Astrocyte of the cerebellum (primary cell): ENCODE measurements at places on chromosomes 3 and 15.
A peak's percentile ranks its signal among the peaks of the same experiment; 100 is the strongest.

- DNase-seq, result no peak
Measured at GRCh38 chr15:100008258-100008657, 275.0 kb upstream of the LYSMD4 start.

DNA sequence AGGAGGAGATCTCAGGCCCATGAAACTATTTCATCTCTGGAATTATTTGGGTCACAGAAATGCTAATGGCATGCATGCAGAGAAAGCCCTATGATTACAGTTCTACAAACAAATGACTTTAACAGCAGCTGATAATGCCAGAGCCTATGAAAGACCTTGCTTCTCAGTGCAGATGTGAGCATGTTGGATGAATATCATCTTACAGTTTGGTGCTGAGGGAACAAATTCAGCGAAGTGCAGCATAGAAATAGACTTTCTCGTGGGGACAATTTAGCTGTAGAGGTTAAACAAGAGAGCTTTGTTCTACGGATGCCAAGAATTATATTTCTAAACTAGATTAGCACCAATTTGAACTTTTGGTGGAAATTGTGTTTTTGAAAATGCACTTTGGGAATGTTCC lies 27.7 kb downstream of the PTX3 start:
- DNase-seq, result no peak

- no peak for DNase-seq
Measured at GRCh38 chr15:73139744-73140553, 87.7 kb downstream of the NEO1 start.

GRCh38 chr3:16460273-16460672 lies 53.2 kb downstream of the RFTN1 start:
- no peak for DNase-seq

- no peak for DNase-seq
Measured at GRCh38 chr3:71901645-71902044, 116.7 kb upstream of the PROK2 start.

- no peak for DNase-seq
Measured at GRCh38 chr3:155138677-155139076, 58.6 kb downstream of the MME start.

DNA sequence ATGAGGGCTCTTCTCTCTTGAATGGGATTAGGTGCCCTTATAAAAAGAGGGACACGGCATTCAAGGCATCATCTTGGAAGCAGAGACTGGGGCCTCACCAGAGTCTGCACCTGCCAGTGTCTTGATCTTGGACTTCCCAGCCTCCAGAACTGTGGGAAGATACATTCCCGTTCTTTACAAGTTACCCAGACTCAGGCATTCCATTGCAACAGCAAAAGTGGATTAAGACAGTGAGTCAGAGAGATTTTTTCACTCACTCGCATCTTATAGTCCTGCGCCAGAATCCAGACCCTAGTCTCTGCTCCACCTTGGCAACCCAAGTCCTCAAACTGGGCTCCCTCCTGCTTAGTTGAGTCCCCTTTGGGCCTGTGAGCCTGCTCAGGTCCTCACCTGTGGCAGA lies 2.7 kb downstream of the LCTL start:
- no peak for DNase-seq

GRCh38 chr3:105533960-105534359 lies 167.3 kb downstream of the ALCAM start:
- DNase-seq, result peak; percentile 54

DNA sequence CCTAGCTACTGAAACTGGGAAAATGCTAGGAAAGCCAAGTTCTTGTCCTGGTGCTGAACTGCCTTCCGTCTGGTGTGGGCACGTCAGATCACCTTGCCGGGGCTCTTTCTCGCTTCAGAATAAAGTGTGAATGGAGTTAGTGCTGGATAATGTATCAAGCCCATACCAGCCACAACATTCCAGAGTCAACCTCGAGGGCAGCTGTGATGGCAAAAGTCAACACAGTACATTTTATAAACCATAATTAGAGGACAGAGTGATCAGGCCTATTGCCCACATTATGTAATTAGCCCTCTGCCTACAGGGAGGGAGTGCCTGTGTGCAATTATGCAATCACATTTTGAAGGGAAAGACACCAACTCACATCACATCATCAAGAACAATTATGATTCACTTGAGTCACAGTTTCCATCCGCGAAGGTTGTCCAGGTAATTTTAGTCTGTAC lies 165.2 kb downstream of the RORA start:
- no peak for DNase-seq

GRCh38 chr3:70006089-70006488 lies 6.6 kb downstream of the SAMMSON start:
- no peak for DNase-seq

- no peak for DNase-seq
Measured at GRCh38 chr3:17830788-17831187, 88.4 kb upstream of the TBC1D5 start.

DNA sequence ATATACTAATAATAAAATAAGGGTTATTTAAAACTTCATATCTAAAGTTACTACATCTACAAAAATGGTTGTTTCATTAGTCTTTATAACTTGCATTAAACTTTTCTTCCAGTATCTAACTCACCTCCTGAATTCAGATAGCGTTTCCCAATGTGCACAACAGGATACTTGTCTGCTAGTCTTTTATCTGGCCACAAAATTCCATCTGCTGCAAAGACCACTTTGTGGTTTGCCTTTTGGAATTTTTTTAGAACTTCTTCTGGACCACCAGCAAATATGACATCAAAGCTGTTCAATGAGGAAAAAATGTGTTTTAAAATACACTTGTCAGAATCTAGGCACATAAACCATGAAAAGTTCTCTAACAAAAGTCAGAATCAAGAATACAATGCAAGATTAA lies 50.8 kb downstream of the PLOD2 start:
- peak; percentile 76 for DNase-seq

DNA sequence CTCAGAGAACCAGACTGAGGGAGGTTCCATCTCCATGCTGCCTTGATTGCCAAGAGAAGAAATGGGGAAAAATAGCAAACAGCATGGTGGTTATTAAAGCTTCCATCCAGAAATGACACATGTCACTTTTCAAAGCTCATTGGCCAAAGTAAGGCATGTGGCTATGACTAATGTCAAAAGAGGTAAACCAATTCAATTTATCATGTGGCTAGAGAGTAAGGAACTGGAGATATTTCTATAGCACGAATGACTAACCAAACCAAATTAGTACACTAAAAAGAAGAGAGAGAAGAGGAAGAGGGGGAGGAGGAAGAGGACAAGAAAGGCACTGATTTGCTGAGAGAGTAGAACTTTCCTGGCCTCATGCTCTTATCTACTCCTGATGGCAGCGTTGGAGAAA lies 115.2 kb upstream of the SLC6A11 start:
- no peak for DNase-seq

GRCh38 chr3:100006570-100007271 lies 107.6 kb downstream of the FILIP1L start:
- DNase-seq, result no peak

DNA sequence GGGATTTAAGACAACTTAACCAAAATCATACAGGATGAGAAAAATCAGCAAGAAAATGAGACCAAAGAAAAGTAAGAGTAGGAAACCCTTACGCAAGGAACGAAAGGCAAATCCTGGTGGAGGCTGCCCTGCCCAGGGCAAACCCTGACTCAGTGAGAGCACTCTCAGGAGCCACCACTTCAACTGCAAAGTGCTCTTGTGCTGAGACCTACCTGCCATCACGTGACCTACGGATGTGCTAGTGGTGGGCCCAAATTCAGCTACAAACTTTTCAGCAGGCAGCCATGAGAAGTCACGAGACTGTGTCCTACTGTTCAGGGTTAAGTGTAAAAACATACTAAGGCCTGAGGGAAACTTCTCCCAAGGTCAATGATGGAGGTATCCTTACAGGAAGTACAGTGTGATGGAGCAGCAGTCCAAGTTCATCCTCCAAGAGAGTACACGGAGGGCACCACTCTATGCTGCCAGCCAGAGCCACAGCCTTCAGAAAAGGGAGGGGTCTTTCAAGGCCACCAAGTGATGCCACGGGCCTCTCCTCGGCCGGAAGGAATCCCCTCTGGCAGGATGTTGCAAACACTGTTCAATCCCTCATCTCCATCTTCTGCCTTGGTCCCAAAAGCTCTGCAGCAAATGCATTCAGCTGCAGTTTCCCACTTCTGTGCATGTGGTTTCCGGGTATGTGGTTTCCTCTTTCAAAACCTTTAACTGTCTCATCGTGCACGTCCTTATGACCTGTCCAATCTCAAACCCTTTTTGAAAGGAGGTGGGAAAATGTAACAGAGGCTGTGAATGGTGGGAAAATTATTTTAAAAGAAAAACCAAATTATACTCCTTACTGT lies 9.5 kb downstream of the CHSY1 start:
- DNase-seq, result no peak

DNA sequence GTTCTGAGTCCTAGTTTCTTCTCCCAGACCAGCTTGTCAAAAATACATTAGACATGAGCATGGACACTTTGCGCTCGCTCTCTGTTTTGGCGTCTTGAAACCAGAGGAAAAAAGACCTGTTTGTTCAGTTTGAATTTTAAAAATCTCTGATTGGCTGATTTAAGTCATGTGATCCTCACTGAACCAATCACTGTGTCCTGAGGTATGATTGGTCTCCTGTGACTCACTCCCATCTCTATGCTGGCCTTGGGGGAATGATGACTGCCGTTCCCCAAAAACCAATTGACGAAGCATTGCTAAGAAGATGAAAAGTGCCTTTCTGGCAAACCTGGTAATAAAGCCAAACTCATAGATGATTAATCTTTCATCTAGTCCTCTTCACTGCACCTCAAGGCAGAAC lies 256.5 kb downstream of the IL5RA start:
- DNase-seq, result no peak

DNA sequence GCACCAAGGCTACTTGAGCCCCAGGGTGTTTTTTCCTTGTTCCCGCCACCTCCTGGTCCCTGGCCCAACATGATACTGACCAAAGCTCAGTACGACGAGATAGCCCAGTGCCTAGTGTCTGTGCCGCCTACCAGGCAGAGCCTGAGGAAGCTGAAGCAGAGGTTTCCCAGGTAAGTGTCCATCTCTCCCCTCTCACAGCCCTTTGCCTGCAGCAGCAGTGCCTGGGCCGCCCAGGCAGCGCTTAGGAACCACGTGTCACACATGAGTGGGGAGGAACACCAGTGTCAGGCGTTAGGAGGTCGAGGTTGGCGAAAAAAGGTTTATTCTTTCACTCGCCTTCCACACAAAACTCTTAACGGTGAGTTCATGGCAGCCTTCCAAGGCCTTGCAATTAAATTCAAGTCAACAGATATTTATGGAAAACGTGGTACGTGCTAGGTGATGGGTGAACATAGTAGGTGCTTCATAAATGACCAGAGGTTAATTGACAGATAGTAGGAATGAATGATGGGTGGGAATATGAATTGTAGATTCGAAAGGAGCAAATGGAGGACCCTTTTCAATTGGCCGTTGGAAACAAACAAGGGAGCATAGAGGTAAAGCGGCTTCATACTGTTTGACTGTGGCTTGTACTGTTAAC lies 486 bp downstream of the CDIN1 start:
- no peak for DNase-seq

DNA sequence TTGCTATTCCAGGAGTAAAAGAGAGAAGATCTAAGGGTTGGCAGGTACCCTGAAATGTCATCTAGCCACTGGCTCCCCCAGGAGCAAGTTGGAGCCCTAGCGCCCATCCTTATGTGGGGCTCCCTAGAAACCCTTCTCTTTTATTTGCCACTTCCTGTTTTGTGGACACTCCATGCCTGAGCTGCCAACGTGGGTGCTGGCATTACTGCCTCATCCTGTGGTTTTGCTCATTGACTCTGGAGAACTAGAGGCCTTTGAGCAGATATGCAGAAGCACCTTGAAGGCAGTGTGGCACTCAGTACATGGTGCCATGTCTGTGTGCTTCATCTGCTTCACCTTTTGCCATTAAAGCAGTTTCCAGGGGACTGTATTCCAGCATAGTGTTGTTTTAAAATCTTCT lies 8.1 kb downstream of the EDEM1 start:
- no peak for DNase-seq

DNA sequence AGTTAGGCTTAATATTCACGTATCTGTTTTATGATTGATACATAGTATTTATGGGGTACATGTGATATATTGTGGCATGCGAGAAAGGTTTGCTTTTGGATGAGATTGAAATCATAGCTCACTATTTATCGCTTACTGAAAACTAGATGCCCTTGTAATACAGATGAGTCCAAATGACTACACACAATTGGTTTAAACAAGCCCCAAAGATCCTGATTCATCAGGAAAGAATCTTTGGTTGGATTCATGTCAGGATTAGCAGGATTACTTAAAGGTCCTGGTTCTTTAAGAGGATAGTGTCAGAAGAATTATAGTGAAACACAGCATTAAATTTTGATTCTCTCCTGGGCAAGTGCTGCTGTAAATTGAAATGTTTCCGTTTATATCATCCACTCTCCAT lies 18.6 kb upstream of the AADAC start:
- DNase-seq, result peak; percentile 62

GRCh38 chr3:90055666-90056065 lies 948.2 kb downstream of the EPHA3 start:
- no peak for DNase-seq

DNA sequence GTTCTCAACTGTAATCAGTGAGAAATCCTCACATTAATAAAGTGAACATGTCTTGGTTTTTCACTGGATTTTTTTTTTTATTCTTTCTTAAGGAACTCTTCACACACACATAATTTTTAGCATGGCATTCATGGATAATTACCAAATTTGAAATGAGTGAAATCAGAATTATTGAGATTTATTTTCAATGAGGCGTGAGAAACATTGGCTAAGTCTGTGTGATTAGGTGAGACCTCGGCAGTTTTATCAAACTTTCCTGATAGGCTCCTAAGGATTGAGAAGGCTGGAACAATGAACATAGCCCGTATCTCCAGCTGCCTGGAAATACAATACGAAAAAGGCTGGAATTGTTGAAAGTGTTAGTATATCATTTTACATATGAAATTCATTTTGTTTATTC lies 35.5 kb downstream of the MDFIC2 start:
- DNase-seq, result no peak

DNA sequence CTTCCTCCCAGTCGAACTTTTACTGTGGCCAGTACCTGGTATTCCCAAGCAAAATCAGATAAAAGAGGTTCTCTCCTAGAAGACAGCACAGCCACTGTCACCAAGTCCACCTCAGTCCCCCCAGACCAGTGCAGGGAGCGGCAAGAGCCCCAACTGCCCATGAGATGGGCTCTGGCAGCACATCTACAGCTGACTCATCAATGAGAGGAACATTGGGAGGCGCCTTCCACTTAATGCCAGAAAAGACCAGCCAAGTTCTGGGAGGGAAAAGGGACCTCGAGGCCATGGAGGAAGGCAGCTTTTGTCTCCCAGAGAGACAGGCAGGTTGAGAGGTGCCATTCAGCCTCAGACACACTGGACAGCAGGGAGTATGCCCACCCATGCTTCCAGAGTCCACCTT lies 28.2 kb downstream of the POC1A start:
- no peak for DNase-seq

DNA sequence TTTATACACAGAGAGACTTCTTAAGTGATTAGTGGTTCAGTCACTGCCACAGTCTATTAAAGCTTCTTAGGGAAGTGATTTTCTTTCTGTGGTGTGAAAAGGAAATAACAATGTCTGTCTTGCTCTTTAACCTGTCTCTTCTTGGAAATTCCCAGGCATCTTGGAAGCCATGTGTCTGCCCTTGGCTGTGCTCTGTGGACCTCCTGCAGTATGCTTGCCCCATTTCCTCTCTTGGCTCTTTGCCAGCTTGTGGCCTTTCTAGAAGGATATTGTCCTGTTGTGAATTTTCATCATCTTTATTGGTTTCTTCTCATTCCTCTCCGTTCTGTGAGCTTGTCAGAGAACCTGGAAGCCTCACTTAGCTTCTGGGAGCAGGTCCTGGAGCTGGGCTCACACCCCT lies 338.4 kb upstream of the C2CD4B start:
- peak; percentile 45 for DNase-seq

- no peak for DNase-seq
Measured at GRCh38 chr3:101817992-101818391, 31.3 kb upstream of the NFKBIZ start.

GRCh38 chr3:193829781-193830180 lies 236.8 kb downstream of the OPA1 start:
- peak; percentile 33 for DNase-seq
